ENCODE measurements at places on chromosomes 3 and 15.

- no peak for DNase-seq
Observed at GRCh38 chr3:185076219-185076618, 76.6 kb downstream of the C3orf70 start.

DNA sequence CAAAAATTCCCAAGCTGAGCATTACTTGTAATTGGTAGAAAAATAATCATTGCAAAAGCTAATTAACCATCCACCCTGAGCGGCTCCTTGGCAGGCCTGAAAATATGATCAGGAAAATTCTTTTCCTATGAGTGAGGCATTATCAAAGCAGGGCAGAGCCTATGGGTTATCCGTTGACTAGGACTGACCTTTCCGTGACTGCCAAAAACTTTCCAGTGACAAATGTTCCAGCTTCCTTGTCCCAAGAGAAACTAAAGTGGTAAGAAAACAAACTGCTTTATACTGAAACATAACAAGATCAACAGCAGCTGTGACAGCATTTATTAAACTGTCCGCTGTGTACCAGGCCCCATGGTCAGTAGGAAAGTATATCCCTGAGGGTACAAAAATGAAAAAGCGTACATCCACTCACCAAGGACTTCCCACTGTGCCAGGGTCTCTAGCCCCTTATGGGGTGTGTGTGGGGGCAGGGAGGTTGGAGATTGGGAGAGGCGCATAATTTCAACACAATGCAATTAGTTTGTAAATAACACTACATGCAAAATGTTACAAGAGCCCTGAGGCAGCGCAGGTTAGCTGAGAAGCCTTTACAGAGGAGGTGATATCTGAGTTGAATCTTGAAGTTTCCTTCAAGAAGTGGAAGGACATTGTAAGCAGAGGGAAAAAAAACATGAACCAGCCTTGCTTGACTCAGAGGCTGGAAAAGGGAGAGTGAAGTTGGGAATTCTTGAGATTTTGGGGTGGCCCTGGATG is 8.5 kb downstream of the LIPC start:
- DNase-seq = no peak

- DNase-seq = no peak
Observed at GRCh38 chr3:8128686-8129085, 372.9 kb upstream of the LMCD1 start.

- no peak for DNase-seq
Observed at GRCh38 chr3:37973246-37974054, 17.1 kb upstream of the VILL start.

GRCh38 chr15:74252721-74253120 is 16.6 kb downstream of the CCDC33 start:
- DNase-seq = no peak

GRCh38 chr3:4722103-4722502 is 229.0 kb downstream of the ITPR1 start:
- no peak for DNase-seq

- no peak for DNase-seq
Observed at GRCh38 chr3:79810581-79810980, 42.8 kb upstream of the ROBO1 start.

DNA sequence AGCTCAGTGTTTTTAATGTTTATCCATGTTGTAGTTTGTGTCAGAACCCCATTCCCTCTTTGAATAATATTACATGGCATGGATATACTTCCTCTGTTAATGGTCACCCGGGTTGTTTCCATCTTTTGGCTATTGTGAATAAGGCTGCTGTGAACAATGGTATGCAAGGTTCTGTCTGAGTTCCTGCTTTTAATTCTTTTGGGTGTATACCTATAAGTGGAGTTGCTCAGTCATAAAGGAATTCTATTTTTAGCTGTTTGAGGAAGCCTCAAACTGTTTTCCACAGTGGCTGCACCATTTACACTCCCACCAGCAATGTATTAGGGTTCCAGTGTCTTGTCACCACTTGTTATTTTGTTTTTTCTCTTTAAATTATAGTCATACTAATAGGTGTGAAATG is 99.6 kb downstream of the SLC25A26 start:
- no peak for DNase-seq
